ENCODE measurements at places on chromosomes 11 and 22. TPM values are rescaled to one million over a fixed set of nuclear protein-coding genes. Genes with fewer than 3 reads are reported as not detected.
A peak's percentile ranks its signal among the peaks of the same experiment; 100 is the strongest.

RIMBP3C gene
- total RNA-seq: not detected

TIMP3 gene
- 33.6 TPM for total RNA-seq

SCYL1 gene
- total RNA-seq: 59.2 TPM

CASP5 gene
- total RNA-seq: 25.7 TPM

TRAF6 gene
- 18.3 TPM for total RNA-seq

DNA sequence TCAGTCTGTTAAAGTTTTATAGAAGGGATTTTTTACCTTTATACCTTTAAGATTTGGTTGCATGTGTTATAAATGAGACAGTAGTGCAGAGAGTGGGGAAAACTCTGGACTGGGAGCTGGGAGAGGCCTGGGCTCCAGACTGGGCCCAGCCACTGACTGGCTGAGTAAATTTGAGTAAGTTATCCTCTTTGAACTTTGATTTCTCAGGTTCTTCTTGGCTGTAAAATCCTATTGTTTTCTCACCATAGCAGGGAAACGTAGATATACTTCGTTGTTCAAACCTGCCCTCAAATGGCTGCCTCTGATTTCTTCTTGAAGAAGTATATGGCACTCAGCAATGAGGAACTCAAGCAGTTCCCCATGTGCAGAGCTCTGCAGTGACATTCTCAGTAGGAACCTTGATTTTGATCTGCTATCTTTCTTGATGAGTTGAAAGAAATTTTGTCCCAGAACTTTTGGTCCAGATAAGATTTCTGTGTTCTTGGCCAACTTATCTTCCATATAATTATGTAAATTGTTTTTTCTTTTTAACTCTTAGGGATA, 8.8 kb downstream of the BMAL1 start:
- no peak for DNase-seq

GRCh38 chr11:7673724-7674434, 579 bp upstream of the CYB5R2 start:
- peak; percentile 84 for DNase-seq

- DNase-seq: no peak
Measured at GRCh38 chr11:14445542-14446530, 53.8 kb downstream of the COPB1 start.

DNA sequence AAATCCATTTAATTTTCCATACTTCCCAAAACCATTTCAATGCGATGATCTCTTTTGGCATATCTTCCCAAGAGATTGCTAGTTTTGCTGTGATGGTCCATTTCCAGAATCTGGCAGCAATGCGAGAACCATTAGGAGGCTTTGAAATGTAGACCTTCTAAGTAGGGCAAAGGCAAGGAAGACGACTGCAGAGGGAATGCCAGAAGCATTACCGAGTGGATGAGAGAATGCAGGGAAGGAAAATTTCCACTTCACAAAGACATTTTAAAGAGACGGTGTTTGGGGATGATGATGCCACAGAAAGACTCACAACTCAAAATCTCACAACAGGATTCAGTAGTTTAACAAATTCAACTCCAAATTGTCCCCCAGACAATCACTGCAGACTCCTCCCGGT, 471 bp upstream of the CEP126 start:
- DNase-seq: no peak

DNA sequence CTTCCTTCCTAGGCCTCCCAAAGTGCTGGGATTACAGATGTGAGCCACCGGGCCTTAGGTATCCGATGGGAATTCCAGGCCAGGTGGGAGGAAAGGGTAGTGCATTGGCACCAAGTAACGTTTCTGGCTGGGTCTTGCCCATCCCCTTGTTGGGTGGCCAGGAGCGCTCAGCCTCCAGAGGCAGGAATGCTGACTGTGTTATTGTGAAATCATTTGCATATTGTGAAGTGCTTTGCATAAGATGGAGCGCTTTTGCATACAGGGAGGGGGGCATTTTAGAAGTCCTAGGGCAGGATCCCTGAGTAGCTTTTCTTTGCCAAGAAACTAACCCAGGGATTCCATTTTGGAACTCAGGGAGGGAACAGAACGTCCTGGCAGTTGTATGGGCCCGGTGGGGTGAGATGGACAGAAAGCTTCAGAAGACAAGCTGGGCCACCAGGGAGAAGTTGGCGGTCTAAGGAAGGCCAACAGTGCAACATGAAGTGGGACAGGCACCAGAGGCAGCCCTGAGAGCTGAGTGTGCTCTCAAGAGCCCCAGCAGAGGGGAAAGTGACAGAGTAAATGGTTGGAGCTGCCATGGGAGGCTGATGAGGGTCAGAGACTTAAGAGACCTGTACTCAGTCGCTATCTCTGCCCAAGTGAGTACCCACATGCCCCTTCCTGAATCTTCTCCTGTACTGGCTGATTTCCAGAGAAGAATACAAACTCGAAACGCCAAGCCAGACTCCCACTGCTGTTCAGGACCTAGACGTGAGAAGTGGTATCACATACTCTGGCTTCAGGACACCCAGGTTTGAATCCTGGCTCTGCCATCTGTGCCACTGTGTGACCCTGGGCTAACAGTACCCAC, 1.3 kb upstream of the SLC39A13 start:
- no peak for DNase-seq

DNA sequence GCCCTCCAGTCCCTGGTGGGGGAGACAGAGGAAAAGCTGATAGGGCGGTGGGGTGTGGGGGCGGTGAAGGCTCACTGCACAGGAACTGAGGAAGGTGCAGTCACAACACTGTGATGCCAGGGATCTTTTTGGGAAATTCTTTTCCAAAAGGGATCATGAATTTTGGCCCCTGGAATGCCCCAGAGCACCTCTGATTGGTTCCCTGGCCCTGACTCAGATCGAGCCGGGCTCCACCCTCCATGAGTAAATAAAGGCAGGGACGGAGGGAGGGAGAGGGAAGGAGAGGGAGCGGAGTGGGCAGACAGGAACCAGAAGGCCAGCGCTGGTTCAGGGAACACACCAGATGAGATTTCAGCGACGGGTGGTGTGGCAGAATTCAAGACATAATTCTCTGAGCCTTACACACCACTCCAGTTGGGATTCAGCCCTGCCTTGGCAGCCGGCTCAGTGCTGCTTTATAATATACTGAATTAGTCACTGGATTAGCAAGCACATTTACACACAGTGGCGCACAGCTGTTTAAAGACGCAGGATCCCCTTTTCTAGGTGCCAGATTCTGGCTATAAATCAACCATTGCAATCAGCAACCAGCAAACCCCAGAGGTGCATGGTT, 80.3 kb downstream of the ETS1 start:
- DNase-seq: peak; percentile 90

GRCh38 chr11:1560002-1560648, 11.9 kb downstream of the DUSP8 start:
- DNase-seq: no peak

DNA sequence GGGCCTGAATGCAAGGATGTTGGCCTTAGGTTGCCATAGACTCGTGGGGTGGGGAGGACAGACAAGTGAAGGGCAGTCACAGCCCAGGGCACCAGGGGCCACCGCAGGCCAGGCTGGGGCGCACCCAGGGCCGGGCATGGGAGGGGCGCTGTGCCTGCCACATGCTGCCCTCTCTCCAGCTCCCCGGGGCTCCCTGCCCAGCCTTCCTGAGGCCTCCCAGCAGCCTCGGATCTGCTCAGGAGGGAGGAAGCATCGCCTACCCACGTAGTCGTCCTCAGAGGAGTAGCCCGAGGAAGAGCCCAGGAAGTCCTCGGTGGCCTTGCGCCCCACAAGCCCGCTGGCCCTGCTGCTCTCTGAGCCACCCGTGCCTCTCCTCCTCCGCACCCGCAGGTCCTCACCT, 5.2 kb downstream of the SUN2 start:
- DNase-seq: no peak

GRCh38 chr11:91243051-91243450, 981.6 kb upstream of the FAT3 start:
- no peak for DNase-seq

Measured in colonic mucosa (tissue), 4 donors.